ENCODE measurements at places on chromosomes 5 and 9.

- DNase-seq: no peak
Measured at GRCh38 chr9:33517373-33517772, 6.7 kb upstream of the ANKRD18B start.

GRCh38 chr5:88930335-88930734 is 47.4 kb upstream of the MEF2C start:
- no peak for DNase-seq

GRCh38 chr5:135395451-135395850 is 3.6 kb downstream of the MACROH2A1 start:
- DNase-seq: no peak

GRCh38 chr5:32880796-32881195 is 169.7 kb downstream of the NPR3 start:
- DNase-seq: no peak

Data from NT2/D1 (cell line).